ENCODE measurements at places on chromosomes 6 and 20.
A peak's percentile ranks its signal among the peaks of the same experiment; 100 is the strongest.

GRCh38 chr6:98958776-98959175 lies 11.0 kb upstream of the FBXL4 start:
- no peak for DNase-seq

DNA sequence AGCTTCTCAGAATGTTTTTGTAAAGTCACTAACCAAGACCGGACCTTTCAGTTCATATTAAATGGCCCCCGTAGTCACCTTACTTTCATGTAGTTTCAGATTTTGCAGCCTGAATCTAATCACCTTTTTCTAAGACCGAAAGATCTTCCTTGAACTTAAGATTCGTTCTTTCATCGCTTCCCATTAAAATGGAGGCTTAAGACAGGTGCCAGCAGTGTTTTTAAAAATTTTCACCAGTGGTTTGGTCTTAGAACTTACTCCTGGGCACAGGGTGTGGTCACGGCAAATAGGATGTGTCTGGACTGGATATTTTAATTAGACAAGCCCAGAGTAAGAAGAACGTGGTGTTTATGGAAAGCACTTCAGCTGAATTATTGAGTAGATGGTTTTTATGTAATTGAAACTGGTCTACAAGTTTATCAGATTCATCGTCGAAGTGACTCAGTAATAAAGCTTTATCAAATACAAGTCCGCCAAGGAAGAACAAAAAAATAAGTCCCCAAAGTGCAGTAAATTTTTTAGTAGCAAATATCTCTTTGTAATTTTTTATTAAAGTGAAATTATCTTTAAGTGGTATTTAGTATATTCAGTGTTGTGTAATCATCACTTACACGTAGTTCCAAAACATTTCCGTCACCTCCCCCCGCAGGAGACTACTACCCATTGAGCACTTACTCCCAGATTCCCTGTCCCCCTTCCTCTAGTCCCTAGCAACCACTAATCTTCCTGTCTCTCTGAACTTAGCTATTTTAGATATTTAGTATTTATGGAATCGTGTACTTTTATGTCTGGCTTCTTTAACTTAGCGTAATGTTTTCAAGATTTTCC lies 868 bp downstream of the SRSF3 start:
- no peak for DNase-seq

DNA sequence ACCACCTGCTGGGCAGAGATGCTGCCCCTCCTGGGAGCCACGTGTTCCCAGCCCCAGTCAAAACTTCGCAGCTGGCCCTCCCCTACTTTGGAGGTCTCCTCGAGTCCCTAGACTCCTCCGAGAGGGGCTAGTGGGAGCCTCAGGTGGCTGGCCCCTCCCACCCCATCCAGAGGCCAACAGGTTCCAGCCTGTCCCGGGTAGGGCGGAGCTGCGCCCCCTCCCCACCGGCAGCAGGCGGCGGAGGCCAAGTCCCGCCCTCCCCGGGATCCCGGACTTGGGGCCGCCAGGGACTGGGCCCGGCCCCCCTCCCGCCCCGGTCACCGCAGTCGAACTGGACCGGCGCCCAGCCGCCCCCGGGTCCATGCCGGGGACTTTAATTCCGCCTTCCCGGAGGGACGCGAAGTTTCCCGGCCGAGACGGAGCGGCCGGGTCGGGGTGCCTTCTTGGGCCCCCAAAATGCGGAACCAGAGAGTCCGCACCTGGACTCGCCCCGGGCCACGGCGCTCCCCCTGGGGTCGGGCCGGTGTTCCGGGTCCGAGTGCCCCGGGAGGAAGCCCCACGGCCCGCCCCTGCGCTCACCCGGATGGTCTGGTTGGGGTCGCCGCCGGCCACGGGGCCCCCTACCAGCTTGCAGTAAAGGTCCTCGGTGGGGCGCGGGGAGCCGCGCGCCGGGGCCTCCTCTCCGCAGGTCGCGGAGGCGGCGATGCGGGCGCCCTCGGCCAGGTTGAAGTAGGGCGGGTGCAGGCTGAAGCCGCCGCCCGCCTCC lies 559 bp downstream of the LAMA5 start:
- DNase-seq: no peak

GRCh38 chr6:157305670-157306653 lies 17.4 kb downstream of the TMEM242 start:
- no peak for DNase-seq

- DNase-seq: no peak
Measured at GRCh38 chr6:109406196-109406595, 23.9 kb upstream of the CD164 start.

DNA sequence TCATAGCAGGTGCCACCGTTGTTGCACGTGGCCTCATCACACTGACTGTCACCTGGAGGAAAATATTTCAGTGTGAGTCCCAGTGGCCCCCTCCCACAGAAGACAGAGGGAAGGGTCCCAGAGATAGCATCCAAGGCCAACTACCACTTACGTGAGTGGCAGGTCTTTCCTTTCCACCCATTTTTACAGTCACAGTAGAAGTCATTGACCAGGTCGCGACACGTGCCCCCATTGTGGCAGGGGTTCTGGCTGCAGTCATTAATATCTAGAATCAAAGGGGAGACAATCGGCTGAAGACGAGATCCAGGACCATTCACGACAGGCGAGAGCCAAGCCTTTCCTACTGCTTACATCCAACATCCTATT lies 28.6 kb downstream of the JAG1 start:
- no peak for DNase-seq

GRCh38 chr20:33993576-33994221 lies at the start of gene RALY:
Gene RALY (plus strand): TSS chr20:33993911. CDS start chr20:34072075, 78,164 bp downstream.
- DNase-seq: peak; percentile 97

- DNase-seq: no peak
Measured at GRCh38 chr6:35304299-35304698, 6.7 kb downstream of the DEF6 start.

GRCh38 chr6:108570517-108570916 lies 9.8 kb downstream of the FOXO3 start:
- no peak for DNase-seq

GRCh38 chr6:124298730-124299129 lies 495.1 kb downstream of the NKAIN2 start:
- no peak for DNase-seq

- no peak for DNase-seq
Measured at GRCh38 chr6:157107915-157108651, 215.2 kb downstream of the TMEM242 start.

DNA sequence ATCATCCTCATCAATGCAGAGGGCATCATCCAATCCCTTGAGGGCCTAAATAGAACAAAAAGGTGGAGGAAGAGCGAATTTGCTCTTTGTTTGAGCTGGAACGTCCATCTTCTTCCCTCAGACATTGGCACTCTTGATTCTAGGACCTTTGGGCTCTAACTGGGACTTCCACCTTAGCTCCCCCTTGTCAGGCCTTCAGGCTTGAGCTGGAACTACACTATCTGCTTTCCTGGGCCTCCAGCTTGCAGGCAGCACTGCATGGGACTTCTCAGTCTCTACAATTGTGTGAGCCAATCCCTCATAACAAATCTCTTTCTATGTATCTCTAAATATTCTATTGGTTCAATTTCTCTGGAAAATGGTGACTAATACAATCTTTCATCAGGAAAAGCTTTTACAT lies 155.4 kb downstream of the MCHR2 start:
- DNase-seq: no peak

DNA sequence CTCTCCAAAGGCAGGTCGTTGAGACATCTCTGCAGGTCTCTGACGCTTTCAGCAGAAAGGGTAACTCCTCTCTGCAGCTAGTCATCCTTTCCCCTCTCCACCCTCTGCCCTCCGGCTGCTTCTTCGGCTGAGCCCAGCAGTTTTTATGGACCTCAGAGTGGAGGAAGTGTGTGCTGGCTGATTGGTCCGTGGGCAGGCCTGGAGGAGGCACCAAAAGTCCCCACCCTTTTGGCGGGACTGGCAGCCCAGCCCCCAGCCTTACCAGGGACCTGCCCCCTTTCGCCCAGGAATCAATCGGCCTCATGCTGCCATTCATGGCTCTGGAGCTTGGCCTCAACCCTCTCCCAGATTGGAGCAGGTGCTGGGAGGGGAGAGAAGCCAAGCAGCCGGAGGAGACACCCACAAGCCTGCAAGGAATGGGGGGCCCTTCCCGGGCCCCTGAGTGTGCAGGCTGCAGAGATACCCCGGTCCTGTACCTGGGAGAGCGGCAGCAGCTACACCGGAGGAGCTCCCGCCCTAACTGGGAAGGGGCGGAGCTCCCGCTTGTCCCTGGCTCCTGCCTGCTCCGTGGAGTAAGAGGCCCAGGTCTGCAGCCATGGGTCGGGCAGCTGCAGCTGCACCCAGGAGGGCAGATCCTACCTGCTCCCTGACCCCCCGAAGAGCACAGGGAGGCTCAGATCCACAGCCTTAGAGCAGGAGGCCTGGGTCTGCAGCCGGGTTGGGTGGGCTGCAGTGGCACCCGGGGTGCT lies 170.3 kb upstream of the SOX4 start:
- no peak for DNase-seq

DNA sequence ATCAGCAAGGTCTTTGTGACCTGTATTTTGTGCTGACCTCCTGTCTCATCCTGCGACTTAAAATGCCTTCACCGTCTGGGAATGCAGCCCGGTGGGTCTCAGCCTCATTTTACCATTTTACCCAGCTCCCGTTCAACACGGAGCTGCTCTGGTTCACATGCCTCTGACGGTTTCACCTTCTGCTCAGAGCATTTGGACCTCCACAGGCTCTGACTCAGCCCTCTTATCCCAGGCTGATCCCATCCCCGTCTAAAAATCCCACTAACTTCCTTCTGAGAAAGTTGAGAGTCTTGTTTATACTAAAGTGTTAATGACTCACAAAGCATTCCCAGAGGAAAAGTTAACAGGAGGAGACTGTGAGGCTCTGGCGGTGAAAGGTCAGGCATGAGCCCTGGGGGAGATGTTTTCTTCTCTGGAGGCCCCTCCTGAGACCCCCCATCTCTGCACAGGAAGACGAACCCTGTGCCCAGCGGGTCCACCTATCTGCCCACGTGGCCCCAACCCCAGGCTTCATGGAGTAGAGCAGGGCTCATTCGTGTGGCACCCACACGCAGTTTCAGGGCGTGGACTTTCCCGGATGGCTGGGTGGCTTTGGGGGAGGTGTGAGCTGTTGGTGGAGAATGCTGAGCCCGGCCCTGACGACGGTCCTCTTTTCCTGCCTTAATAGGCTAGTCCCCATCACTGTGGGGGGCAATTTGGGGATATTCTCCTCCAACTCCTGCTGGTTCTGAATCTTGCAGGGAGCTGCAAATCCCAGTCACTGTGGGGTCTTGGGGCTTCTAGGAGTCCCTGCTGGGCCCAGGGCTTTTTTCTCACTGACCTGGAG lies 3.3 kb upstream of the BIRC7 start:
- no peak for DNase-seq

DNA sequence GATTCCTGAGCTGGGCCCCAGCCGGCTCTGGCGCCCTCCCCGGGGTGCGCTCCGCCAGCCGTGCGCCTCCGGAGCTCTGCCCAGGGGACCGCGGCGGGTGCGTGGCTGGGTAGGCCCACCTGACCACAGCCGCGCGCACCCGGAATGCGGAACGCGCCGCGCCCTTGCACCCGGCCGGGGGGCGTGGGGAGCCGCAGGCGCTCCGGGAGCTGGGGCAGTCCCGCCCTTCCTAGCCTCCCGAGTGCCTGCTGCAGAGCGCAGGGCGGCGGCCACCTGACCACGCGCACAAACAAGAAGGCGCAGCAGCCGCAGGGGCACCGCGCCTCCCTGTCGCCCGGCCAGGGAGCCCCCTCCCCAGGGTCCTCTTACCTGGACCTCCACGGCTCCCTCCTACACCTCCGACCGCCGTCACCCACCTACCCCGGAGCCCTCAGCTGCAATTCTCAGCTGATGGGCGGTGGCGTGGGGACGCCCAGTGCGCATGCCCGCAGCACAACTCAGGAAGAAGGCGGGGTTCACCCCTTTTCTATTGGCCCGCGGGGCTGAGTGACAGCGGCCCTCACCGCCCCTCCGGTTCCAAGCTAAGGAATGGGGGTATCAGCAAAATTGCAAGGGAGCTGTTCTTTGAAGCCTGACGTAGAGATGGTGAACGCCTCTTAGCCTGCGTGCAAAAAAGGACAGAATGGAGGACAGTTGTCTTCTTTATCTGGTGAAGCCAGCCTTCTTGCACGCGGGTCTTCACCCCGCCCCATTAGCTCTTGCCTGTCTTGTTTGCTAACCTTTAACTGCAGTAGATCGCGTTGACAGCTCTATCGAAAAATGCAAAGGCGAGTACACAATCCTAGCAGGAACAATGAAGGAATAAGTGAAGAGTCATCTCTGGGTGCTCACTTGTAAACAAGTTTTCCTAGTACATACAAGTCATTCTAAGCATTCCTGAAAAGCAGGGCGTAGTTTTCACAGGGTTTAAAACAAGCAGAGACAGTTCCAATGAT lies at the start of gene STX7:
Gene STX7 (minus strand): TSS at position 479 of the 995 bp plus-strand sequence. CDS start 9,586 bp downstream, outside the sequence.
- peak; percentile 88 for DNase-seq
